ENCODE measurements at places on chromosomes 16 and 17. TPM values are rescaled to one million over a fixed set of nuclear protein-coding genes. Genes with fewer than 3 reads are reported as not detected.

GRCh38 chr17:80081596-80081995, 19.8 kb upstream of the GAA start:
- H3K4me3 ChIP-seq = no peak overlapping the region
- DNase-seq = no peak
- no peak overlapping the region for H3K27ac ChIP-seq
- H3K36me3 ChIP-seq = no peaks in the 10 kb centered on the region
- H3K27me3 ChIP-seq = no peaks in the 10 kb centered on the region
- H3K4me1 ChIP-seq = no peaks in the 10 kb centered on the region

DNA sequence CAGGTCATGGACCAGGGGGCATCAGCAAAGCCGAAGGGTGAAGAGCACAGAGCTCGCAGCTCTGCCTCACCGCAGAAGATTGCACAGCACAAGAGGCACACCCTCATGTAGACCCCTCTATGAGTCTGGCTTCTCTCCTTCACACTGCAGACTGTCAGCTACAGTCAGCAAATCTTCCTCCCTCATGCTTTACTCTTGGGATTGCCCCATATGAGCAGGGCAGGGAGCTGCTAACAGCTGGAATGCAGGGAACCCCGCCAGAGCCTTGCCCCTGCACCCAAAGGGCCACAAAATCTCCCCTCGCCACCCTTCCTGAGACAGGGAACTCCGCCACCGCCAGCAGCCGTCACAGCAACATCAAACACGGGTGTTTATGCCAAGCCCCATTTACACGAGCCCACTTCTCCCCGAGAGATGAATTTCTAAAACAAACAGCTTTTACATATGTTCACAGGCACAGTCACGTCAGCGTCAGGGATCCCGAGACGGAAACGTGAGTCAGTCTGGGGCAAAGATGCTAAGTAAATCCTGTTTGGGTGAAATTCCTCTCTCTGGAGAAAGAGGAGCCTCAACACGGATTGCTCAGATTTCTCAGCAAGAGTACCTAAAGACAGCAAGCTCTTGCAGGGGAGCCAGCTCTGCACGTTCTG, 121.9 kb downstream of the CDYL2 start:
- no peaks in the 10 kb centered on the region for H3K4me1 ChIP-seq
- no peak overlapping the region for H3K27ac ChIP-seq

- H3K27me3 ChIP-seq = no peaks in the 10 kb centered on the region
- H3K36me3 ChIP-seq = peaks cover 28% of the 10 kb centered on the region
- no peak overlapping the region for H3K4me3 ChIP-seq
- peak; percentile 70 for DNase-seq
These were observed 354.1 kb downstream of the SEC14L1 start for GRCh38 chr17:77494664-77495435.

GRCh38 chr17:77609553-77610517, 348.7 kb upstream of the TNRC6C start:
- H3K4me3 ChIP-seq = peak overlapping the region; percentile 54
- peak overlapping the region; percentile 77 for H3K27ac ChIP-seq
- H3K36me3 ChIP-seq = no peaks in the 10 kb centered on the region
- H3K4me1 ChIP-seq = peaks cover 21% of the 10 kb centered on the region
- H3K27me3 ChIP-seq = no peaks in the 10 kb centered on the region

GRCh38 chr17:50199211-50199802, 2.1 kb downstream of the COL1A1 start:
- no peak for DNase-seq
- H3K36me3 ChIP-seq = no peaks in the 10 kb centered on the region
- H3K4me1 ChIP-seq = peaks cover 12% of the 10 kb centered on the region

DNA sequence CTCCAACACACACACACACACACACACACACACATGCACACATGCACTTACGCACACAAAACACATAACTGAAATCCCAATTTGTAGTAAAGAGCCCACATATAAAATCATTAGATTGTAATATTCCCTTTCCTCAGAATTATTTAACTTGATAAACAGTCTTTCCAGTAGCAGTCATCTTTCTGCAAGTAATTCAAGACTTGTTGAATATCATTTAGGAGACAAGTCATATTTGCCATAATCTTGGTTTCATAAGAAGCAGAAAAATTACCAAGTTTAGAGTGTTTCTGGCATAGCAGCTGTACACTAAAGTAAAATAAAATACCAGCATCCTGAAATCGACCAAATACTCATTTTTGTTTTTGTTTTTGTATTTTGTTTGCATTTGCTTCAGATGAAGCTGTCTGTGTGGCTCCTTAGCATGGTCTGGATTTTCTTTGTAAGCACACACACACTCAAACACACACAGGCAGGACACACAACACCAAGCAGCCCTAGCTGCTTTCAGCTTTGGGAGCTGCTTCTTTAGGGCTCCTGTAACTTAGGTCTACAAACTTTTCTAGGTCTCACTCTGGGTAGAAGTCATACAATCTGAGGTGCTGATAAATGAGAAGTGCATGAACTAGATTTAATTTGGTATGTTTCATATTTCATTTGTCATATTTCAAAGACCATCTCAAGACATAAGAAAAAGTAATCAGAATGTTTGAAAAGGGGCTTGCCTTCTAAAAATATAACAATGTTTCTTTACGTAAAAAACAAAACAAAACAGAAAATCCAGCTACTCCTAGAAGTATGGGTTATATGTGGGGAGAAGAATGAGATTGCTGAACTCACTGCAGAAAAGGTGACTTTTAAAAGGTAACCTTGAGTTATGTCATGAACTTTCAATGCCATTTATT, 3.0 kb downstream of the SALL1 start:
- H3K4me1 ChIP-seq = no peaks in the 10 kb centered on the region
- H3K4me3 ChIP-seq = no peak overlapping the region
- no peak for DNase-seq
- no peaks in the 10 kb centered on the region for H3K36me3 ChIP-seq

GRCh38 chr17:8466873-8467272, 31.2 kb downstream of the NDEL1 start:
- no peak overlapping the region for H3K27ac ChIP-seq
- no peaks in the 10 kb centered on the region for H3K27me3 ChIP-seq
- H3K4me3 ChIP-seq = no peak overlapping the region
- peaks cover 7% of the 10 kb centered on the region for H3K36me3 ChIP-seq

Gene ZACN
- 0.30 TPM for total RNA-seq

GRCh38 chr17:21272881-21273792, 11.4 kb upstream of the MAP2K3 start:
- H3K4me3 ChIP-seq = no peak overlapping the region
- peaks cover 21% of the 10 kb centered on the region for H3K4me1 ChIP-seq
- no peaks in the 10 kb centered on the region for H3K27me3 ChIP-seq
- DNase-seq = no peak
- H3K27ac ChIP-seq = no peak overlapping the region
- no peaks in the 10 kb centered on the region for H3K36me3 ChIP-seq

Gene TMC7
- total RNA-seq = not detected

DNA sequence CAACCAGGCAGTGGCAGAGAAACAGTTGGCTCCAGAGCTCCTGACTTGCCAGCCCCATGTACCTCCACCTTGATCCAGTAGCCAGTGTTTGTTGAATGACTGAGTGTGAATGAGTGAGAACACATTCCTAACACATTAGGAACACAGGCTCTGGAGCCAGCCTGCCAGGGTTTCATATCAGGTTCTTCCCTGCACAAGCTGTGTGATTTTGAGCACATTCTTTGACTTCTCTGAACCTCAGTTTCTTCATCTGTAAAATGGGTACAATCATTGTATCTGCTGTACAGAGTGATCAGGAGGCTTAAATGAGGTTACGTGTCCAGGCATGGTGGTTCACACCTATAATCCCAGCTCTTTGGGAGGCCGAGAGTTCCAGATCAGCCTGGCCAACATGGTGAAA, 13.3 kb upstream of the RMI2 start:
- H3K27ac ChIP-seq = no peak overlapping the region
- no peak for DNase-seq
- H3K4me3 ChIP-seq = no peak overlapping the region

Data from naive thymus-derived CD4-positive, alpha-beta T cell (primary cell).